ENCODE measurements at places on chromosomes 12 and 14.

DNA sequence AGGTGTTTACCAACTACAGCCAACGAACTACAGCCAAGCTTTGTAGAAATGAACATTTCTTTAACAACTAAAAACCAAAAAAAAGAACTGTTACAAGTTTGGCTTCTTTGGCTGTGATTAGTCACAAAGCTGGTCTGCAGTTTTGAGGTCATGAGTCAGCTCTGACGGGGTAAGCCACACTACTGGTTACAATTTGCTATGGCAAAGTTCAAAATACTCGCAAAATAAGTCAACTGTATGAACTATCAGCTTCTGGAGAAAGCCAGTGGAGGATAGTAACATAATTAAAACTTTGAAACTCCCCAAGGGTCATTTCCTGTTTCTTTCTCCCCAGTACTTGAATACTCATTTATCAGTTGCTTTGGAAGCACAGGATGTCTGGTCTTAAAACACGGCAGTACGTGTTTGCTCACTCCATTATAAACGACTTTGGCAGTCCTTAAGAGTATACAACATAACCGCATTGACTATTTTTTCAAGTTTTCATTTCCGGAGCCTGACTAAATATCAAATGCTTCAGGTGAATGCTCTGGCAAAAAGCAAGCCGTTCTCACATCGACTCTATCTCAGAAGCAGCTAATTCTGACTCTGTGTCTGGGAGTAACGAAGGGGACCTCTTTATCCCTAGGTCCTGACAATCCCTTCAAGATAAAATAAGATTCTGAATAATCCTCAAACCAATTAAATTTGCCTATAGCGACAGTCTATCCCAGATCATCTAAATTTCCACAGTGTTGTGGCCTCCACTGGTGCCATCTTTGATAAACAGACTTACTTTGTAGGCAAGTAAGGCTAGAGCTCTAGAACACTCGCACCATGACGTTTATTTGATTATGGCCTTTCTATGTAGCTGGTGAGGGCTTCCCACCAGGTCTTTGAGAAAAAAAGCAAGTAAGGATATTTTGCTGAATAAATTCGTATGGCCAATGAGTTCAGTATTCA is 10.6 kb downstream of the PHLDA1 start:
- no peak for DNase-seq

- no peak for DNase-seq
Observed at GRCh38 chr12:76240281-76240680, 107.9 kb downstream of the BBS10 start.

DNA sequence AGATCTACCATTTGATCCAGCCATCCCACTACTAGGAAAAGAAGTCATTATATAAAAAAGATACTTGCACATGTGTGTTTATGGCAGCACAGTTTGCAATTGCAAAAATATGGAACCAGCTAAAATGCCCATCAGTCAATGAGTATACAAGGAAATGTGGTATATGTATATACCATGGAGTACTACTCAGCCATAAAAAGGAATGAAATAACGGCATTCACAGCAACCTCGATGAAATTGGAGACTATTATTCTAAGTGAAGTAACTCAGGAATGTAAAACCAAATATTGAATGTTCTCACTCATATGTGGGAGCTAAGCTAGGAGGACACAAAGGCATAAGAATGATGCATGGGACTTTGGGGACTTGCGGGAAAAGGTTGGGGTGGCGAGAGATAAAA is 402.6 kb downstream of the RAD51B start:
- no peak for DNase-seq

DNA sequence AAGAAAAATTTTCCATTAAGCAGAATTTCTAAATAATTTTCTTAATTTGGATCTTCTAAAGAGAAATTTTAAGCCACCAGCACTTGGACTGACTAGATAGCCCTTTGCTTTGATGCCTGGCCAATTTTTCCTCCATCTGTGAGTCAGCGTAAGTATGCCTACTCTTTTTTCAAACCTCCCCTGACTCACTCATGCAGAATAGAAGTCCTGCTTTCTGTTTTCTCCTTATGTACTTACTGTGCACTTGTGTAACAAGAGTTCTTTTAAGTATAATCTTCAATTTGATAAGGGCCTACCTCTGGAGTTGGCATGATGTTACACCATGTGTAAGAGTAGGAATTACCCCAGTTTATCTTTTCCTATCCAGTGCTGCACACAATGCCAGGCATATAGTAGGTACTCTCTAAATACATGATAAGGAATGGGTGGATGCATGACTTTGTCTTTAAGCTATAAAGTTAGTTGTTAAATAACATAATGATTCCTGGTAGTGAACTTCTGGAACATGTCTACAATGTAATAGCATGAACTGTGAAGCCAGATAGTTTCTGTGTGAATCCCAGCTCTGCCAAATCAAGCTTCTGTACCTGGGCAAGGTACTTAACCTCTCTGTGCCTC is 329.6 kb downstream of the TMTC2 start:
- no peak for DNase-seq

GRCh38 chr12:122868471-122869177 is 27.3 kb downstream of the VPS37B start:
- DNase-seq = peak; percentile 73

- no peak for DNase-seq
Observed at GRCh38 chr12:124406043-124406442, 111.2 kb downstream of the RFLNA start.

DNA sequence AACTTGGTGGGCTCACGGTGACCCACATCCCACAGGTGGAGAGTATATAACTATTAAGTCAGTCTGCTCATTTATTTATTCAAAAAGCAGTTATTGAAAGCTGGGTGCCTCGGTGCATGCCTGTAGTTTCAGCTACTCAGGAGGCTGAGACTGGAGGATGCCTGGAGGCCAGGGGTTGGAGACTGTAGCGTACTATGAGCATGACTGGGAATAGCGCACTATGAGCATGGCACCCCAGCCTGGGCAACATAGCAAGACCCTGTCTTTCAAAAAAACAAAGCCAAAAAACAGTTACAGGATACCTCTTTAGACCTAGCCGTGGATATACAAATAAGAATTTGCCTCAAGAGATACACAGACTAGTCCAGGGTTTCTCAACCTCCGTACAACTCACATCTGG is 139.8 kb downstream of the ZFP36L1 start:
- no peak for DNase-seq

- no peak for DNase-seq
Observed at GRCh38 chr14:75811136-75811829, 150.2 kb downstream of the TTLL5 start.

DNA sequence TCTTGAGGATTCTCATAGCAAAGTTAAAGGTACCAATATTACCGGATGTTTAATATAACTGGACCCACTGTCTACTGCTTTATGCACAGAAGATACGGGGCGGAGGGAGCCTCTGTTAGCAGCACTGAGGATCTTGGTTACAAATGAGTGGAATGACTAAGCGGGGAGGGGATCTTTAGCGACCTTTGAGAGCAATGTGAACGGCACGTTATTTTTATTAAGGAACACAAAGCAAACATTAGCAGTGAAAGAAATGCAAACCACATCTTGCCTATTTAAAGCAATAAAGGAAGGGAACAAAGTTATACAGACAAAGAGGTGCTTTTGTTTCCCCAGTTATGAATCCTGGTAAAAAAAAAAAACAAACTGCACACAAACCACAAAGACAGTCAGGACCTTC is 27.1 kb upstream of the PRMT8 start:
- peak; percentile 25 for DNase-seq

- DNase-seq = no peak
Observed at GRCh38 chr12:127559349-127560040, 707.5 kb upstream of the TMEM132C start.

GRCh38 chr14:59753512-59753911 is 117.1 kb downstream of the RTN1 start:
- no peak for DNase-seq

DNA sequence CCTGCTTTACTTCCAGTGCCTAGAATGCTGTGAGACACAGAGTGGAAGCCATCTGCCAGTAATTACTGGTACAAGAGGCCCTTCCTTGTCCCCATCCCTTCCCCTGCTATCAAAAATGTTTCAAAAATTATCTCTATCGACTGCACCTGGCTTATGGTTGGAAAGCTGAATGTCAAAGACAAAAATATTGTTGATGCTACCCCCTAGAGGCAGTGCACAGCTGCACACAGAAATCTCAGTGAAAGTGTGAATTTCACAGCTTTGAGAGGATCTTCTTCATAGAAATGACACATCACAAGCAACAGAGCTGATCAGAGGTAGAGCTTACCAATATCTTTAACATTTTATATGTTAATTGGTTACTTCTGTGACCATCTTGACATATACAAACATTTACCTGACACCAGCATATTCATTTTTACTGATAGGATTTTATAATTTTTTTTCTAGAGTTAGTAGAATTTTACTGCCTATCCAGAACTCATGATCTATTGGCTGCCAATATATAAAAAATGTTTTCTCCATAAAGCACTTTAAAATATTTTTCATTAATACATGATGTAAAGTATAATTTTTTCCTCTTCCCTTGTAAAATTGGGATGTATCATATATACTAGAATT is 138.0 kb downstream of the AACS start:
- DNase-seq = no peak

GRCh38 chr14:87325741-87326140 is 667.2 kb downstream of the GALC start:
- DNase-seq = no peak

DNA sequence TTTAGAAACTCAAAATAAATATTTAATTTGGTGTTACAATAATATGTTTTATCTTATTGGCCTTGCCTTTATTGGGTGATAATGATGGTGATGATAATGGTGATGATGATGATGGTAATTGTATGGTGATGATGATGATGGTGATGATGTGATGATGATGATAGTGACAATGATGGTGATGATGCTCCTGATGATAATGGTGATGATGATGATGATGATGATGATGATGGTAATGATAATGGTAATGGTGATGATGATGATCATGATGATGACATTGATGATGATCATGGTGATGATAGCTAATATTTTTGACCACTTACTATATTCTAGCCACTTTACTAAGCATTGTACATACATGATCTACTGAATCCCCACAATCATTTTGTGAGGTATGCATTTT is 1548.6 kb upstream of the TMEM132C start:
- no peak for DNase-seq

DNA sequence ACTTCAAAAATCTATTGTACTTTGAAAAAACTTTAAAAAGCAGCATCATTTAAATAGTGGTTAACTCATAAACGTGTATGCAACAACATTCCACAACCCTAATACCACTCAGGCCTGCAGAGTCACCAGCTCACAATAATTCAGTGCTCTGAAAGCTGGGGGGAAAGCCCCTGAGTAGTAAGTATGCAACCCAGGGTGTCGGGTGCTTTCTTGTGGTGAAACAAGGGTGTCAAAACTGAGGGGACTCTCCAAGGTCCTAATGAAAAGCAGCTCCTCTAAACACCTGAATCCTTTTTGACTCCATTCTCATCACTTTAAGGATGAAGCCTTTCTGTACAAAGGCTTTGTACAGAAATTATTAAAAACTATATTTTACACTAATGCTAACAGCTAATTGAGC is 33.7 kb downstream of the FGFR1OP2 start:
- DNase-seq = no peak

DNA sequence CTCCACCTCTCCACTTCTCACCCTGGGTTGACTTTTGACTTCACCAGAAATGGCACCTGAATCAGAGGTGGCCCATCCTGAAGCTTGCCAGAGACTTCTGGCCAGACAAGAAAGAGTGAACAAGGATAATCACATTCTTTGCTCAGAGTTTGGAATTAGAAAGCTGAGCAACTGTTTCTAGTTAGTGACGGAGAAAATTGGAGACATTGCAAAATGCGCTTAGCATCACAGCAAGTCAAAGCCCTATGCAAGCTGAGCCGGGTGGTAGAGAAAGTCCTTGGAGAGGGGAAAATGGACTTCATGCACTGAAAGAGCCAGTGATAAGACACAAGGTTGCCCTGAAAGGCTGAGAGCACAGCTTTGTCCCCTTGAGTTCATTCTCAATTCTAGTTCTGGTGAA is 161.8 kb downstream of the PAH start:
- no peak for DNase-seq

DNA sequence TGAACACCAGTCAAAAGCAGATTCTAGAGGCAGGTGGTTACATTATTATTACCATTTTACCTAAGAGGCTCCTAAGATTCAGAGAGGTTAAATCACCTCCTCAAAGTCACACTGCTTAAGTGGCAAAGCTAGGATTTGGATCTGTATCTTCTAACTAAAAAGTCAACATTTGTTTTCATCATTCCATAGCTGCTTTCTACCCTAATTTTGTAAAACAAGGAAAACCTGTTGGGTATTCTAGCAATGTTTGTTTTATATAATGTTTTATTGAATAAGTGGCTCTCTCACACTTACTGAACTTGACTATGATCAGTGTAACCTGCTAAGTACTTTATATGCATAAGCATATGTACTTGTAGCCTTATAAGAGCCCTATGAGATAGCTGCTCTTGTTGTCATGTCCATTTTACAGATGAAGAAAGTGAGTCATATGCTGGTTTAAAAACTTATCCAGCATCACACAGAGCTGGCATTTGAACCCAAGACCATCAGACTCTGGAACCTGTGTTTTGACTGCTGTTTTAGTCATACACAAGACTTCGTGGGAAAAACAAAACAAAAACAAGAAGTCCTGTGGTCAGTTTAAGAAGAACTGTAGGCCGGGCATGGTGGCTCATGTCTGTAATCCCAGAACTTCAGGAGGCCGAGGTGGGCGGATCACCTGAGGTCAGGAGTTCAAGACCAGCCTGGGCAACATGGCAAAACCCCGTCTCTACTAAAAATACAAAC is 31.7 kb upstream of the EVL start:
- no peak for DNase-seq

DNA sequence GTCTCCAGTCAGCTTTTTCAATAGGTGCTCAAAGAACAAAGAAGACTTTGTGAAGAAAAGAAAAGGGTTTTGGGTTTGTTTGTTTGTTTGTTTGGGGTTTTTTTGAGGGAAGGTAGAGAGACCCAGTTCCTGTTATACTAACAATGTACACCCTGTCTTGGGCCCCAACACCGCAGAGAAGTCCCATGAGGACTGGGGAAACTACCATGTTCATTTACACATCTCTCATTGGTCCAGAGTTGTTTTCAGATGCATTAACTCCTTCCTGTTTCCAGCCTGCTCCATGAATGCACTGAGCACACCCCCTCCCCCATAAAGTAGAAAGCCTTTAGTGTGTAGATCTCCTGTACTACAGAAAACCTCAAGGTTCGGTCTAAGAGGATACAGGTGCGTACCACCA is 51.1 kb upstream of the SLC8A3 start:
- no peak for DNase-seq

DNA sequence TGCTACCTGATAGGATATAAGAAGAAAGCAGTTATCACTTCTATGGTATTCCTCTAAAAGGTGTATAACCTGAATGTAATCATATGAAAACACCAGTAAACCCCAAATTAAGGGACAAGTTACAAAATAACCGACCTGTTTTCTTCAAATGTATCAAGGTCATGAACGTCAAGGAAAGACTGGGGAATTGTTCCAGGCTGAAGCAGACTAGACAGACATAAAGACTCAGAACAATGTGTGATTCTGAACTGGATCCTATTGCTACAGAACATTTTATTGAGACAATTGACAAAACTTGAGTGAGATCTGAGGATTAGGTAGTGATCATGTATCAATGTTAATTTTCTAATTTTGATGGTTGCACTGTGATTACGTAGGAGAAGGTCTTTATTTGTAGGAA is 15.4 kb upstream of the LRP6 start:
- DNase-seq = no peak
